ENCODE measurements at places on chromosomes 13 and 19.

GRCh38 chr13:80469853-80470381, 129.0 kb upstream of the SPRY2 start:
- no peak for DNase-seq

DNA sequence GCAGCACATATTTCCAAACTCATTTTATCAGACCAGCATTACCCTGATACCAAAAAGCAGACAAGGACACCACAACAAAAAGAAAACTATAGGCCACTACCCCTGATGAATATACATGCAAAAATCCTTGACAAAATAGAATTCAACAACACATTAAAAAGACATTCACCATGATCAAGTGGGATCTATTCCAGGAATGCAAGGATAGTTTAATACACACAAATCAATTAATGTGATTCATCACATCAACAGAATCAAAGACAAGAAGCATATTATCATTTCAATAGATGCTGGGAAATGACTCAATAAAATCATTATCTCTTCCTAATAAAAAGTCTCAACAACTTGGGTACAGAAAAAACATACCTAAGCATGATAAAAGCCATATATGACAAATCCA, 11.2 kb downstream of the ZNF347 start:
- no peak for DNase-seq

- no peak for DNase-seq
Measured at GRCh38 chr19:5076440-5077208, 107.7 kb downstream of the KDM4B start.

DNA sequence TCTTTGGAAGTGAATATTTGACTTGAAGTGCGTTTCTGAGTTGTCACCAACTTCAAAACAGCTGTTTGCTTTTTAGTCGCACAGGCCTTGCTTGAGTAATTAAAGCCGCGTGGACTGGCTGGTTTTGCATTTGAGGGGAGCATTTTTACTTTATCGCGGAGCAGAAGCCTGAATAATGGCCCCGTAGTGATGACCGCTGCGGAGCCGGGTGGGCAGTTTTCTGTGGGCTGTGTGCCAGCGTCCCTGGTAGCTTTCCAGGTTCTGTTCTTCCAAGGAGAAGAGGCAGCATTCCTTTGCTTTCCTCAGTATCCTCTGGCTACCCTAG, 1.1 kb downstream of the NAA16 start:
- no peak for DNase-seq

DNA sequence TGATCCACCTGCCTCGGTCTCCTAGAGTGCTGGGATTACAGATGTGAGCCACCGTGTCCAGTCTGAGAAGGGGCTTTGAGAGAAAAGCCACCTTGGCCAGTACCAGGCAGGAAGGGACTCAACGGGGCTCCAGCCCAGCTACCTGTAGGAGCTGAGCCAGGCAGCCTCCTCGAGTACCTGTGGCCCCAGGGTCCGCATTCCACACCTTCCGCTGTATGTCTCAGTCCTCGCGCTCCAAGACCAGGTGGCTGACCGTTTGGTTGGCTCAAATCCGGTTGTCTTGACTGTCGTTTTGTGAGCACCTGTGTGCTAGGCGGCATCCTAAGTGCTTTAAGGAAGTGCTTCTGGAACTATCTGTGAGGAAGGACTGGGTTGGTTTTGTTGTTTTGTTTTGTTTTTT, 16.2 kb downstream of the MARK4 start:
- no peak for DNase-seq

- DNase-seq, result no peak
Measured at GRCh38 chr19:43525836-43526771, 897 bp downstream of the ETHE1 start.

Measured in left renal cortex interstitium (tissue), 4 donors.